ENCODE measurements at places on chromosomes 2 and 18. TPM values are rescaled to one million over a fixed set of nuclear protein-coding genes. Genes with fewer than 3 reads are reported as not detected.

The RNU2-63P gene
- 1.7 TPM for total RNA-seq

The COL4A4 gene
- 2.1 TPM for total RNA-seq

DNA sequence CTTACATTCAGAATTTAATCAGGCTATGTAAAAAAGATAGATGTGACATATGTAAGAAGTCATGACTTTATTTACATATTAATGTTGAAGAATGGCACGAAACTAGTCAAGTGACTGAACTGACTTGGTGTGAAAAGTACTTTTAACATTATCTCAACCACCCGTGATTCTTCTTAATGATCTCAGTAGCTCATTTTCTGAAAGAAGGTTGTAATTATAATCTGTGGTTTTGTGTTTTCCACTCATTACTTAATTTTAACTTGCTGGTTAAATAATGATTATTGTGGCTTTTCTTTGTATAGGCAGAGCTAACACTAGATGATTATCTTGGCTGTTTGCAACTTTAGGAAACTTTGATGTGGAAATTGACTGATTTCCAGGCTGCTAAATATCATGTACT is 18.5 kb downstream of the KCNJ13 start:
- no peak for DNase-seq

- no peak for DNase-seq
Measured at GRCh38 chr2:161068670-161069069, 91.6 kb upstream of the TANK start.

The MGAT5 gene
- 7.5 TPM for total RNA-seq
